ENCODE measurements at places on chromosomes 6 and 20.
A peak's percentile ranks its signal among the peaks of the same experiment; 100 is the strongest.

GRCh38 chr20:35191419-35192117 lies 19.7 kb downstream of the PROCR start:
- DNase-seq, result no peak

GRCh38 chr6:29665942-29666825 lies 9.3 kb downstream of the MOG start:
- no peak for DNase-seq

- DNase-seq, result peak; percentile 82
Measured at GRCh38 chr6:166005944-166006899, 161.4 kb downstream of the TBXT start.

GRCh38 chr20:45041464-45042337 lies 59.2 kb downstream of the KCNS1 start:
- DNase-seq, result no peak

GRCh38 chr6:149031859-149032598 lies 285.2 kb downstream of the UST start:
- no peak for DNase-seq

DNA sequence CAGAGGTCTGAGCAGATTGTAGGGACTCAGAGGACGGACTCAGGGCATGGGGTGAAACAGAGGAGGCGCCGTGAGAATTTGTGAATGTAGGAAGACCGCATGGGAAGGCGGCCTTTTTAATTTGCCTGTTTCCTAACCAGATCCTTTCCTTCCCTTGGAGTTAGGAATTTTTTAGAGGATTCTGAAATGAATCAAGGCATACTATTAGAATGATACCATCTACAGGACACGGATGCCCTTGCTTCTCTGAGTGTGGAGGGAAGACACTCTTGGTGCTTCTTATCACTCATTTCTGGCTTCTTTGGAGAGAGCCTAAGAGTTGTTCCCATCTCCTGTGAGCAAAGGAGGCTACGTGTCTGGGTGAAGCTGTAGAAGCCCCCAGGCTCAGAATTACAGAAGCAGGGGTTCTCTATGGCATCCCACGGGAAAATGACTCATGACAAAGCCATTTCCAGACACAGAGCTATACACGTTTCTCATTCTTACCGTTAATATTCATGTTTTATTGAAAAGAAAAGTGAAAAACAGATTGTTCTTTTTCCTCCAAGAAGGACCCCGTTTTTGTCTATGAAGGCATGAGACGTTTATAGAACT lies 148.5 kb downstream of the EDN3 start:
- no peak for DNase-seq

DNA sequence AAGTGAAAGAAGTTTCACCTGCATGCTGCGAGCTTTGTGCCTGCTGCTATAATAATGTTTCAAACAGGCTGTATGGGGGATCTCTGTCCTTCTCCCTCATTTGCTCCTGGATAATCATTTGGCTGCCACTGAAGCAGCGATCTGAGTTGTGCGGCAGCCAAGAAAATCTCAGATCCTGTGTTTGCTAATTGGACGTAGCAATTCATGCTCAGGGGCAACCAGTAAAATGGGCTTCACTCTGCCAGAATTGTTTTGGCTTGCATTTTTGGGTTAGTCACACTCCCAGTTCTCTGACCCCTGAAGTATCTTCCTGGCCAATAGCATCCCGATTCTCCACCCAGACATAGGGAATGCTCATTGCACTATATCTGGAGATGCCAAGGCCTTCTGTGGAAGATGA lies 13.7 kb upstream of the STXBP5 start:
- DNase-seq, result peak; percentile 69

DNA sequence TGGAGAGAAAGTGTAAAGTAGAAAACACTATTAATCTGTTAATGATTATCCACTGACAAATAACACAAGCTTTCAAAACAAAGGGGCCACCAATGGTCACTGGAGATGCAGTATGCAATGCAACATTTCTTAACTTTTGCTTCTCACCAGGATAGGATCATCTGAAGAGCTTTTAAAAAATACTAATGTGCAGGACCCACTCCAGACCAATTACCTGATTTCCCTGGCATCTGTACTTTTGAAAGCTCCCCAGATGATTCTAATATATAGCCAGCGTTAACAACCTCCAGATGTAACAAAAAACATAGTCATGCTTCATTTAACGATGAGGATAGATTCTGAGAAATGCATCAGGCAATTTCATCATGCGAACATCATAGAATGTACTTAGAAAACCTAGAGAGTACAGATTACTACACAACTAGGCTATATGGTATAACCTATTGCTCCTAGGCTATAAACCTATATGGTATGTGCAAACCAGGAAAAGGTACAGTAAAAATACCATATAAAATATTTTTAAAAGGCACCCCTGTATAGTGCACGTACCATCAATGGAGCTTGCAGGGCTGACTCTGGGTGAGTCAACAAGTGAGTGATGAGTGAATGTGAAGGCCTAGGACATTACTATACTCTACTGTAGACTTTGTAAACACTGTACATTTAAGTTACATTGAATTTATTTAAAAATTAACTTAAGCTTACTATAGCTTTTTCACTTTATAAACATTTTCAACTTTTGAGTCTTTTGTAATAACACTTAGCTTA lies 69.2 kb downstream of the ATG5 start:
- DNase-seq, result no peak

DNA sequence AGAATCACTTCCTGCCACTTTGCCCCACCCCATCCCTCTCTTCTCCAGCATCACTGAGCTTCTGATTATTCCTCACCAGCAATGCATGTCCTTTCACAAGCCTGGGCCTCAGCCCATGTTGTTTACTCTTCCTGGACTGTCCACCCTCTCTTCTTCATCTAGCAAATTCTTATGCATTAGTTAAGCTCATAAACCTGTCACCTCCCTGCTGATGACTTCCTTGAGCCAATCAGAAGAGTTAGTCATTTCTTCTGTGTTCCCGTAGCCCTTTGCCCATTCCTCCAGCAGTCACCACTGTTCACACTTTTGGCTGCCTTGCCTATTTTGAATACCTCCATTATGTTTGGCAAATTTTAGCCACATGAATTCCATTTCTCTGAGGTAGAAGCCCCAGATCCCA lies 4.1 kb upstream of the CRYBG1 start:
- no peak for DNase-seq

GRCh38 chr6:16446273-16446672 lies 207.9 kb downstream of the GMPR start:
- DNase-seq, result no peak

GRCh38 chr20:63194797-63195173 lies 21.1 kb downstream of the YTHDF1 start:
- DNase-seq, result no peak

GRCh38 chr6:118985123-118985830 lies 50.3 kb upstream of the MCM9 start:
- DNase-seq, result no peak

- peak; percentile 69 for DNase-seq
Measured at GRCh38 chr6:96923871-96924493, 546 bp upstream of the KLHL32 start.

DNA sequence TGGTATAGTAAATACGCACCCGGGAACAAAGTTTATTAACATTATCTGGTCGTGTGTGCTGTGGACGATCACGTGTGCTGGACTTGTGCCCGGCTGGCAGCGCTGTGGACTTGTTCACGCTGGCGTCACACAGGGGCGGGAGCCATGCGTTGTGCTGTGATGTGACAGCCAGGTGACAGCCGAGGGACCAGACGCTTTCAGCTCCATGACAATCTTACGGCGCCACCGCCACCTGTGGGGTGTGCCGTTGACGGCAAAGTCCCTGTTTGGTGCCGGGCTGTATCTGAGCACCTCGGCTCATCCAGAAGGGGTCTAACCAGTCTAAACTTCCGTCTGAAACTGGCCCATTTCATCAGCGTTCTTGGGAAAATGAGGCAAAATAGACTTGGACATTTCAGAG lies 25.2 kb downstream of the DLL1 start:
- peak; percentile 22 for DNase-seq

GRCh38 chr20:35823147-35823546 lies 51.3 kb downstream of the PHF20 start:
- DNase-seq, result no peak

DNA sequence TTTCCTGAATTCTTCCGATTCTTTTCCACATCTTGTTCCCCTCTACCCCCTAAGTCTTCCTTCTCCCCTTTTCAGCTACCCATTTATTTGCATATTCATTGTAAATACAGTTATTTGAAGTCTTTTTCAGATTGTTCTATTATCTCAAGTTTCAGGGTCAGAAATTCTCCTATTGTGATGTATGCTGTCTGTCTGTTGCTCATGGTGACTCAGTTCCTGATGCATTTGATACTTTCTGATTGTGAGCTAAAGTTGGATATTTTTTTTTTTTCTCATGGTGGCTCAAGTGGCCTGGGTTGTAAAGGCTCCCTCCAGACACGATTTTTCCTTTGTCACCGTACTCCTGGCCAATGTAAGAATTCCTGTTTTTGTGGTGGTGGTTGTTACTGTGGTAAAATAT lies 4.9 kb upstream of the PI16 start:
- no peak for DNase-seq

DNA sequence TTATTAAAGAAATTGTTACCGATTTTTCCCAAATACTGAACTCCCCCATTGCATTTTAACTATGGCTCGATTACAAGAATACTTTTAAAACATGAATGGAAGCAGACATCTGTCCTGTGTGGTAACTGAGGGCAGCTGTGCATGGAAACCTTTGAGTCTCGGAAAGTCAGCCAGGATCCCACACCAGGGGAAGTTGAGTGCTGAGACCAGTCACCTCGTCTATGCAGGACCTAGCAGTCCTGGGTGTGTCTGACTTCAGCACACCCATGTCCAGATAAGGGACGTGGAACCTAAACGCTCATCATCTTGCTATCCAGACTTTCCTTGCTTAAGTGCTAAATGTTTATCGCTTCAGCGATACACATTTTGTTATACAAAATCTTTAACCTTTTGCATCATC lies 6.1 kb downstream of the RIN2 start:
- DNase-seq, result no peak

- no peak for DNase-seq
Measured at GRCh38 chr6:156978948-156979347, 201.8 kb downstream of the ARID1B start.

DNA sequence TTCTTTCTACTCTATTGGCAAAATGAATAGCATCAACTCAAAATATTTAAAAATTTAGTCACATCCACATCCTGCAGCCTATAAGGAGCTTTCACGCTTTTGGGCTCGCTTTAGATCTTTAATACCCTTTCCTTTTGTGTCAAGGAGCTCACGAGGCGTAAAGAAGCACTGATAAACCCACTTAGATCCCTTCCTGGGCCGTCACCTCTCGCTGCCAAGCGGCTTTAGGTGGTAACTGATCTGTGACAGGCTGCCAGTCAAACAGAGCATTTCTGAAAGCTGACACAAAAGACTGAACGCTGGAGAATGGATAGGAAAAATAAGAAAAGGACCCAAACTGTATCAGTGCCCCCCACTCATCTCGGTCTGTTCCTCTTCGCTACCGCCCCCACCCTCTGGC lies 385.7 kb upstream of the MMS22L start:
- no peak for DNase-seq

DNA sequence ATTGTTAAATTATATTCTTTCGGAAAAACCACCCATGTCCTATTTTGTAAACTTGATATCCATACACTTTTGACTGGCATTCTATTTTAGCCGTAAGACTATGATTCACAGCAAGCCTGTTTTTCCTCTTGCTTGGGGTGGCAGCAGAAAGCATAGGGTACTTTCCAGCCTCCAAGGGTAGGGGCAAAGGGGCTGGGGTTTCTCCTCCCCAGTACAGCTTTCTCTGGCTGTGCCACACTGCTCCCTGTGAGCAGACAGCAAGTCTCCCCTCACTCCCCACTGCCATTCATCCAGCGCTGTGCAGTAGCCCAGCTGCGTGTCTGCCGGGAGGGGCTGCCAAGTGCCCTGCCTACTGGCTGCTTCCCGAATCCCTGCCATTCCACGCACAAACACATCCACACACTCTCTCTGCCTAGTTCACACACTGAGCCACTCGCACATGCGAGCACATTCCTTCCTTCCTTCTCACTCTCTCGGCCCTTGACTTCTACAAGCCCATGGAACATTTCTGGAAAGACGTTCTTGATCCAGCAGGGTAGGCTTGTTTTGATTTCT lies 2.1 kb upstream of the ESR1 start:
- DNase-seq, result no peak

GRCh38 chr6:151493161-151493803 lies 535 bp upstream of the CCDC170 start:
- peak; percentile 25 for DNase-seq

GRCh38 chr6:157982563-157983405 lies 1.1 kb downstream of the SYNJ2 start:
- no peak for DNase-seq

- DNase-seq, result peak; percentile 1
Measured at GRCh38 chr20:20317621-20318364, 50.1 kb upstream of the INSM1 start.

GRCh38 chr20:22511943-22512910 lies 72.1 kb downstream of the FOXA2 start:
- DNase-seq, result no peak

Measured in G401 (cell line).